ENCODE measurements at places on chromosomes 5 and 9.

- DNase-seq, result no peak
Observed at GRCh38 chr5:25458628-25459027, 813.9 kb upstream of the CDH10 start.

GRCh38 chr9:127909839-127910273, 7.0 kb downstream of the ST6GALNAC4 start:
- DNase-seq, result no peak

- DNase-seq, result no peak
Observed at GRCh38 chr5:132228241-132229035, 785 bp upstream of the P4HA2 start.

DNA sequence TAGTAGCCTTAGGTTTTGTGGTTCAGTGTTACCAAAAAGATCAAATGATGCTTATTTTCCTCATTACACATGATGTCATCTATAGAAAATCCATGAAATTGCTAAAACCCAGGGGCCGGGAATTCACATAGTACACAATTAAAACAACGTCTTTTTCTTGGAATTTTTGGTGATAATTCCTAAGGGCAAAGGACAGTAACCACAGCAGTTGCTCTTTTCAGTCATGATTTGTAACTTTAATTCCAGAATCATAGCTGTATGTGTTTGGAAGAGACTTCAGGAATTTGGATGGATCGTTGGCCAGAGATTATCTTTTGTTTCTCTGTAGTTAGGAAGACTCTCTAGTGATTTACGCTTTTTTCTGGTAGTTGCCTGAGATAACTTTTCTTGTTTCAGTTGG, 748.7 kb downstream of the TLE4 start:
- DNase-seq, result no peak

DNA sequence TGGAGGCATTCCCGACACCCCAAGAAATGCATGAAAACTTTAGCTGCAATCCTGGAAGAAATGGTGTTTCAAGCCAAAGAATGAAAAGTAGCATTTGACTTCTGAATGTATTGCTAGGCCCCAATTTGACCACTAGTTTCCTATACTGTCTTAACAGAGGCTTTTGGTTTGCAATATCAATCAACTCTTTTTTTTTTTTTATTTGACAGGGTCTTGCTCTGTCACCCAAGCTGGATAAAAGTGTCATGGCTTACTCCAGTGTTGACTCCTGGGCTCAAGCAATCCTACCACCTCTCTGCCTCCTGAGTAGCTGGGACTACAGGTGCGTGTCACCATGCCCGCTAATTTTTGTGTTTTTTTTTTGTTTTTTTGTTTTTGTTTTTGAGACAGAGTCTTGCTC, 3.2 kb upstream of the GPR107 start:
- no peak for DNase-seq

DNA sequence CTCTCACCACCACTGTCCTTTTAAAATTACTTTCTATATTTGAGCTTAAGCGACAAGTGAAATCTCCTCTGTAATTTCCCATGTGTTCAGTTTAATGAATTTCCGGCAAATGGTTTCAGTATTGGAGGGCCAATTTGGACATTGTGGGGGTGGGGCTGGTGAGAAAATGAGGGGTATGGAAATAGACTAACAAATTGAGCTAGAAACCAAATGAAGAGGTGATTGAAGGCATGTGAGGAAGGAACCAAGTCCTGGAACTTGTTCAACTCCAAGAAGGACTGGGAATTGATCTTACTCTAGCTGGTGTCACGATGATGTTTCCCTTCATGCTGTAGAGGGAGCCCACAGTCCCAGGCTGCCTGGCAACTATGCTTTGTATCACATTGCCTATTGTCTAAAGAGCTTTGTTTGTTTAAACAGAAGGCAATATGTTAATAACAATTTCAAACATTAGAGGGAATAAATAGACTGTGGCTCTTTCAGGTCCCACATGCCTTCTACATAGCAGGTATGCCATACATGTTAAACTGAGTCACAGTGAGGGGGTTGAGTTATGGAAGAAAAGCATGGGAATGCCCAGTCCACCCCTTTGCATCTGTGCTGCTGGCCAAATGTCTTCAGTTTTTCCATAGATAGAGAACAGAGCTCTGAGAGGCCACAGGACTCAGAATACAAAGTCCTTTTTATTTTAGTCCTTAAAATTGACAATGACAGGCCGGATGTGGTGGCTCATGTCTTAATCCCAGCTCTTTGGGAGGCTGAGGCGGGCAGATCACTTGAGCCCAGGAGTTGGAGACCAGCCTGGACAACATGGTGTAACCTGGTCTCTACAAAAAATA, 25.0 kb upstream of the MATR3 start:
- DNase-seq, result no peak

DNA sequence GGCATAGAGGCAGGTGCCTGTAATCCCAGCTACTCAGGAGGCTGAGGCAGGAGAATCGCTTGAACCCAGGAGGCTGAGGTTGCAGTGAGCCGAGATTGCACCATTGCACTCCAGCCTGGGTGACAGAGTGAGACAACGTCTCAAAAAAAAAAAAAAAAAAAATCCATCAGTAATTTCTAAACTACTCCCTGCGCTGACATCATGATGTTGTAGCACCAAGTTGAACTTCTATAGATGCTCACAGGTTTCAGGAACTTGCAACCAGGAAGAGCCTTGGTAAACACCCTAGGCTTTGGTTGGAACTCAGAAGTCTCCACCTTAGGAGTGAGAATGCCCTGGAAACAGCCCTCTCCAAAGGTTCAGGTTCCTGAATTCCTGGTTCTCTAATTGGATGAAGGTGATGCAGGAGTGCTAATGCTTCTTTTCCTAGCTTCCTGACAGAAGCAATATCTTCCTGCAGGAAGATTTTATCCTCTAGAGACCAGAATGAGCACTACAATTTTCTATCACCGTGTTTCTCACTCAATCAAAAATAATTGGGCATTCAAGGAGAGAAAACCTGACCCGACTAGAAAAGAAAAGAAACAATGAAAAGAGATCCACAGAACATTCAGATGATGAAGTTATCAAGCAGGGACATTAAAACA, 469.6 kb downstream of the GADD45G start:
- no peak for DNase-seq

GRCh38 chr5:122102825-122103224, 24.8 kb upstream of the LOX start:
- DNase-seq, result no peak

- DNase-seq, result no peak
Observed at GRCh38 chr5:107968998-107969397, 298.3 kb upstream of the EFNA5 start.

- no peak for DNase-seq
Observed at GRCh38 chr5:51172903-51173626, 210.2 kb upstream of the ISL1 start.

DNA sequence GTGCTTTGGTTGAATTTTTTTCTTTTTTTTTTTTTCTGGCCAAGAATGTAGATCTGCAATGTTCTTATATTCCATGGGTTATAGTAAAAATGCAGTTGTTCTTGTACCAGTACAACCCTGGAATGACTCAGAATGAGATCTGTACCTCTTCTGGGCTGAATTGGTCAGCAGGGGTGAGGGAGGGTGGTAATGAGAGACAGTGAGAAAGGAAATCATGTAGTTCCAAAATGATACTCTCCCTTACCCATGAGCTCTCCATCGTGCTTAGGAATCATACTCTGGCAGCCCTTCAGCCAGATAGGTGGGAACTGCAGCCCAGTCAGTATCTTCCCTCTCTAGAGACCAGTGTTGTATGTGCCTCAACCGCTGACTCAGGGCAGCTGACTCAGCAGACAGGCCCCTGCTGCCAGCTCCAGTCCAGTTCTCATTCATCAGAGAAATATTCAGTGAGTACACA, 2.1 kb upstream of the GLIS3 start:
- DNase-seq, result no peak

DNA sequence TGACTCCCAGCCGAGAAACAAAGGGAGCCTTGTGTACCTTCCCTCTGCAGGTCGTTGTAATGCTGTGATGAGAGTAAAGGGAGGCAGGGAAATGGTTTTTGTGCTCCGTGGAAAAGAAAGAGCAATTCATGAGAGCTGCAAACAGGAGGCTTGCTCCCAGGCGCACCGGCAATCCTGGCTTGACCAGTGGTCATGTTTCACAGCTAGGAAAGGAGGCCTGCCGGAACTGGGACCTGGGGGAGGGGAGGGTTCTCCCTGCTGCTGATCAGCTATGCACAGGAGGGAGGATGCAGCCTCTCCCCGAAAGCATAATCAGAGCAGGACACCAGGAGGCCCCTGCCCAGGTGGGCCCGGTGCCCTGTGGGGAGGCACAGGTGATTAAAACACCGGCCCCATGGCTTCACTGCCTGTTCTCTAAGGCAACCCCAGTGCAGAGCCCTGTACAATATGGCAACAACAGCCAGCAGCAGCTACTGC, 131.3 kb downstream of the ZDHHC21 start:
- peak; percentile 66 for DNase-seq

DNA sequence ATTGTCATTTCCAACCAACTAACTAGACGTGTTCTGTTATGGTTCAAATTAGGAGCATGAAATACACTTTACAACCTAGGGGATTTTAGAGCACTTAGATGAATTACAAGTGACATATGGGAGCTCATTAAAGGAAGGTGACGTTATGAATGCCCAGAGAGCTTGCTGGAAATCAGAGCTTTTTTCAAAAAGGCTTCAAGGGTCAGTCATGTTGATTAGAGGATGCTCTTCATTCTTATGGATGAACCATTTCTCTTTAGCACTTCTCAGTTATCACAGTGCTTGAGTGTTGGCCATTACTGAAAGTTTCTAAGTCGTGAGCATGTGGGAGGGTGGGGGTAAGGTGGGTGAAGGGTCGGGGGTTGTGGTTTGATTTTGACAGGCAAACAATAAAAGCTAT, 1245.5 kb upstream of the DMAC1 start:
- DNase-seq, result no peak

DNA sequence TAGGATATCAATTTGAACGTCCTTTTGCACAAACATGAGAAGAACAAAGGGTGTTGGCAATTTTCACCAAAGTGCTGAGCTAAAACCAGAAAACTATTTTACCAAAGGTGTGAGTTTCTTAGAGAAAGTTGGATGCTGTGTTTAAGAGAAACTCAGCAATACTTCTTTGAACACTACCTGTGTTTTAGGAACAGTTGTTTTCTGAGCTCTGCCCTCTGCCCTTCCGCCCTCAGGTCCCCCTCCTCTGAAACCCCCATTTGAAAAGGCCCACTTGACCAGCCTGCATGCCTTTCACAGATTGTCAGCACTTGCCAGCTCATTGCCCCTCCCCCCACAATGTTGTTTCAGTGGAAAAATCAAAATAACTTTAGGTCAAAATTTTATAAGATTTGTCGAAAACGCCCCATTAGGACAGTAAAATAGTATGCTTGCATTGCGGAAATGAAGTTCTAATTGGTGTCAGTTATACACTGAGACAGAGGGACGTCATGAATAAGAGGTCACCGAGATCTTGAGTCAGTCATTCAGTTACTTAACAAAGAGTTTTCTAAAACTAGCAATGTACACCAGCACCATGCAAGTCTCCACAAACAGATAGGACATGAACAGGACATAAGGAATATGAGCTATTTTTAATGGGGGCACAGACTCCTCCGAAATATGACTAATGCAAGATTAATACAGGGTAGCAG, 61.9 kb upstream of the IL7R start:
- DNase-seq, result no peak

- DNase-seq, result no peak
Observed at GRCh38 chr9:101326501-101326900, 58.3 kb downstream of the BAAT start.

DNA sequence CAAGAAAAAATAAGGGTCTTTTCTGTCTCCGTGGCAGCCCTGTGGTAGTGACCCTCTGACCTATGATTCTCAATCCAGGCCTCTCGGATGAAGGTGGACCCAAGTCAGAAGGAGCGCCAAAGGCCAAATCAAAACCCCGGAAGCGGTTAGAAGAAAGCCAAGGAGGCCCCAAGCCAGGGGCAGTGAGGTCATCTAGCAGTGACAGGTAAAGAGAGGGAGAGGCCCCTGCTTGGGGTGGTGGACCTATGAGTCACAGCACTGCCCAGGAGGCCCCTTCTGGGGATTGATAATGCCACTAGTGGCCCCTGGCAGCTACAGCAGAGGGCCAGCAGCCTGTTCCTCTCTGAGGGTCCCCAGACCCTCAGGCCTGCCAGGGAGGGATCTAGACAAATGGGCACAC, 6.4 kb upstream of the SLC2A8 start:
- no peak for DNase-seq

DNA sequence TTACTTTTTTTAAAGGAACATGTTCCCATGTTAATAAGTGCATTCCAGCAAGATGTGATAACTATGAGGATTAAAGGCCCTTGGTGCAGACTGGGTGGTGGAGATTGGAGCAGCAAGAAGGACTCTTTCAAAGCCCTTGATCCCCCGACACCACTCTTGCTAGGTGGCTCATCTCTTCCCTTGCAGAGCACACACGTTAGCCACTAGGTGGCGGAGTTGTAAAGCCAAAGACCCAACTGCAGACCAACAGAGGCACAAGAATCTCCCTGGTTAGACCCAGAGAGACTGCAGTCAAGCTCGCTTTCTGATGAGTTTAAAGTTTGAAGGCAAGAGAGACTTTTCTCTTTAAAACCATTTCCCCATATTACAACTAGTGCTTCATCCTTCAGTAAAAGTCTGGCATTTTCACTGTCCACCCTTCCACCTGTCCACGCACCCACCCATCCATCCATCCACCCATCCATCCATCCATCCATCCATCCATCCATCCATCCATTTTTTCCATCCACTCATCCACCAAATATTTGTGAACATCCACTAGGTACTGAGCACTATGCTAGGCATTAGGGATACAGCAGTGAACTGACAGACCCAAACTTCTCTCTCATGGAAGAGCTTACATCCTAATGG, 226.9 kb downstream of the MSX2 start:
- peak; percentile 68 for DNase-seq

GRCh38 chr5:80864706-80865435, 95.3 kb upstream of the RASGRF2 start:
- no peak for DNase-seq

DNA sequence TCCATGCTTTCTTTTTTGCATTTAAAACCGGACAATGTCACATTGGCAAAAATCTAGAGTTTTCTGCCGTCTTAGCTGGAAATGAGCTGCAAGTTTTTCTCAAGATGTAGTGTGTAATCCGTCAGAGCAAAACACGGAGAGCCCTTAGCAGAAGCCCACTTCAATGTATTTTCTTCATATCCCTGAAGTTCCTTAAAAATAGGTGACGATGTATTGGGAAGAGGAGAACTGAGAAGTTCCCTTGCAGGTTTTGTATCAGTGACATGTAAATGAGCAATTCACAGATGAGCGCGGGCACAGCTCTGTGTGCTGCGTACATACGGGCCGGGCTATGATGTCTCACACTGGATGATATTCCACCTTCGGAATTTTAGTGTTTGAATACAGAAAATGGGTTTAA, 14.8 kb upstream of the CLPTM1L start:
- DNase-seq, result no peak

DNA sequence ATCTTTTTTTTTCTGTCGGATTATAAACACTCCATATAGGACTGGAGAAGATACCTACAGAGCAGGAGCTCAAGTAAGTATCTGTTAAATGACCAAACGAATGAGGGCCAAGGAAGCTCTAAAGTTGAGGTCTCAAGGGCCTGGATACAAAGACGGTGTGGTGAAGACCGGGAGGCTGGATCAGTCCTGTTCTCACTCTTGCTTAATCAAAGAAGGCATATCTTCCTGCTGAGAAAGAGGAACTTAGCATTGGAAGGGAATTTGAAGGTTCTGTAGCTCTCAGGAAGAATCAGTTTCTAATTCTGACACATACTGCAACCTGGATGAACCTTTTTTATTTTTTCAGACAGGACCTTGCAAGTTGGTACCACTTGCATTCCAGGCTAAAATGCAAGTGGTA, 28.3 kb upstream of the PAX5 start:
- no peak for DNase-seq
